ENCODE measurements at places on chromosomes 7 and 10.
A peak's percentile ranks its signal among the peaks of the same experiment; 100 is the strongest.

DNA sequence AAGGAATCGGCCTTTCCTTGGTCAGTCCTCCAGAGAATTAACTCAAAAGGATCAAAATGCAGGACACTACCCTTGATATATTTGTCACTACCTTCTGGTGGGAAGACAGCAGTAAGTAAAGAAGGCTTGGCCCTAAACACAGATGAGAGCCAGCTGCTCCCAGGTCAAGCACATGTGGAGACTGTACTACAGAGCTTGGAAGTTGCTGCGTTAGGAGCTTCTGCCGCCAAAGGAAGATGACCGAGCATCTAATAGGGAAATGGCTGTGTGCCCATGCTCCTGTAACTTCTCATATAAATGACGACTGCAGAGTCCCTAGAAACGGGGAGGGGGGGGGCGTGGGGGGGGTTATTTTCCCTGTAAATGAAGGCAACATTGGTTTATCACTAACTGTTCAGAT, 59.0 kb downstream of the PODXL start:
- no peak for DNase-seq

GRCh38 chr10:89522463-89522862, 12.9 kb downstream of the SLC16A12 start:
- peak; percentile 16 for DNase-seq

DNA sequence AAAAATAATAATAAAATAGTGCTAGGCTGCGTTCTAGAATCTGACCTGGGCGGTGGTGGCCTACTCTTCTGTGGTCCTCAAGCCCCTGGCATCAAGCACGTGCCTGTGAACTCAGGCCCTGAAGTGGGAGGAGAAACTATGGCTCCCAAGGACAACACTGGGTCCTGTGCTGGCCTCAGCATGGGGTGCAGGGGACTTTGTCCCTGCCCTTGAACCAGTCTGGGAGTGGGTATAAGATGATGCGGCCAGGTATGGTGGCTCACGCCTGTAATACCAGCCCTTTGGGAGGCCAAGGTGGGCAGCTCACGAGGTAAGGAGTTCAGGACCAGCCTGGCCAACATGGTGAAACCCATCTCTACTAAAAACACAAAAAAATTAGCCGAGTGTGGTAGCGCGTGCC, 5.5 kb downstream of the ZP3 start:
- no peak for DNase-seq

DNA sequence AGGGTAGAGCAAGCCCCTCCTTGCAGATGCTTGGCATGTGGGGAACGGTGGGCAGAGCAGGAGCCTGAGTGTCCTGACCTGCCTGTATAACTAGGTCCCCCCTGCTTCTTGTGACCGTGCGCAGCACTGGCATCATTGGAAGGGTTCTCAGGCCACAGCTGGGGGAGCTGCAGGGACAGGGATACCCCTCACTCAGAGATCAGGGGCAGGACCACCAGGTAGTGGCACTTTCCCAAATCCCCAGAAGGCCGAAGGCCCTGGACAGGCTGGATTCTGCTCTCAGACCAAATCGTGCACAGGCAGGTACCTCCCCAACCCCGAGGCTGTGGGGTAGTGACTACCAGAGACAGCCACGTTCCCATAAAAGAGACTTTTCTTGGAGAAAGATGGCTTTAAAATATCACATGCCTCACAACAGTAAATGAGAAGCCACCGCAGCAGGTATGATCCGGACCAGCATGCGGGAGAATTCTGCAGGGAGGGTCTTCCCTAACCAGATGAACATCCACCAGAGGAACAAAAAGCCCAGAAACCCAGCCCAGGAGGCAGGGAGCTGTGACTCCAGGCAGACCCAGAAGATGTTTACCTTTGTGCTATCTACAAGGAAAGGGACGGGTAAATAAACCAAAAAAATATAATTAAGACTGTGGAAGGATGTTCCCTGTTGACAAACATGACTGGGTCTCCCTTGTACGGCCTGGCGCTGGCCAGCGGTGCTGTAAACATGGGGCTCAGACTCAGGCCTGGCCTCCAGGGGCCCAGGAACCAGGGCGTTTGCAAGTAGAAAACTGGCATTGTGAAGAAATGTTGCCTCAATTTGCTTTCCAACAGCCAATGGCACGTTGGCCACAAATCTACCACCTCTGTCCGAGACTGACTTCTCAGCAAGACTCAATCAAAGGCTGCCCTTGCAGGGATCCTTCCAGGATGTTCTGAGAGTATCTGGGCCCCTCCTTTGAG, 180.0 kb downstream of the TNS3 start:
- DNase-seq = no peak

GRCh38 chr10:110544958-110545537, 22.4 kb upstream of the SMC3 start:
- DNase-seq = peak; percentile 48

DNA sequence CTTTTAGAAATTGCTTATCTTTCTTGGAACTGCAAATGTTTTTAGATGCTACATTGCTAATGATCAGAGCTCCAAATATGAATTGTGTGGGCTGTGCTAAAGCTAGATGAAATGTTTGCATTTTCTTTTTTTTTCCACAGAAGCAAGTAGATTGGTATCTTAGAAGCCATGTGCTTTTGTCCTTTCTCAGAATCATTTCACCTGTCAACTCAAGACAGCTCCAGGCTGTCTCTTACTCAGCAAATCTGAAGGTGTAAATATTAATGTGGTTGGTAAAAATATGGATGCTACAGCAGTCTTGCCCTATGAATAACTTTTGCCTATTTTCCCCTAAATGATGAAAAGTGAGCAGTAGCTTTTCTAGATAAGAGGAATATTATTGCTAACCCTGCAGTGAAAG, 41.2 kb downstream of the AP3M1 start:
- DNase-seq = no peak

GRCh38 chr7:155998766-155999630, 186.7 kb upstream of the SHH start:
- DNase-seq = no peak

DNA sequence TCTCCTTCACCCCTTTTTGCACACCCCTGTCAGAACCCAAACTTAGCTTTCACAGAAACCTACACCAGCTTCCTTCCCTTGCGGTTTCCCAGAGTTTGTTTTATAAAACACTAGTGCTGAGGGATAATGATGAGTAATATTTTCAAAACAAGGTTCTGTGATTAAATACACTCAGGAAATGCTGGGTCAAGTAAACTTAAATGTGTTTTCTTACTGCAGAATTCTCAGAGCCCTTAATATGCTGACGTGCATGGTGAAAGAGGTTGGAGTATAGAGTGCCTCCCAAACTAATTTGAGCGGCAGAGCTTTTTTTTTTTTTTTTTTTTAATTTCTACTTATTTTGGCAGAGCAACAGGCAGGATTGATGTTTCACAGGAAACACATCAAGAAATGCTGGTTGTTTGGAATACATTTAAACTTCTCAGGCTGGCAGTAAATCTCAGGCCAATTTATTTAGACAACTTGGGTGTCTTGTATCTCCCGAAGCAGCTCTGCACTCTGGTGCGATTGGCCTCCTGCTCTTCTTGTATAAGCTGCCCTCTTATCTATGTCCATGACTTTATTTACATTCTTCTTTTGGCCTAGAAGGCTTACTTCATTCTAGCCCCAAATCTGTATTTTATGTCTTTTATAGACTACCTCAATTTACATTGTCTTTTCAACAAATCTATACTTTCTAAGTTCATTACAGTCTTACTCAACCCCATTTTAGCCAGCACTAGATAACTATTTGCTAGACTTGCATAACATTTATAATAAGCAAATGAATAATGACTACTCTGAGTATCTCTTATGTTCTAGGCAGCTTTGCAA, 165.4 kb downstream of the BMPER start:
- peak; percentile 37 for DNase-seq

DNA sequence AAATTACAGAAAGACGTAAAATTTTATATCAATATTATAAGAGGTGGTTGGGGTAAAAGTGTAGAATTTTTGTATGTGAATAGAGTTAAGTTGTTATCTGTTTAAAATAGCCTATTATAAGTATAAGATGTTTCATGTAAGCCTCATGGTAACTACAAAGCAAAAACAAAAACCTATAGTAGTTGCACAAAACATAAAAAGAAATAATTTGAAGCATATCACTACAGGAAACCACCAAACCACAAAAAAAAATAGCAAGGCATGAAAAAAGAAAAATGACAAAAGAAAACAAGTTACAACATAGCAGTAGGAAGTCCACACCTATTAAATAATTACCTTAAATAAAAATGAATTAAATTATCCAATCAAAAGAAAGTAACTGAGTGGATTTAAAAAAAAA, 12.4 kb upstream of the GSTK1 start:
- no peak for DNase-seq

GRCh38 chr7:3914051-3914775, 613.2 kb downstream of the SDK1 start:
- DNase-seq = peak; percentile 54

GRCh38 chr10:113920875-113921274, 66.4 kb downstream of the NHLRC2 start:
- DNase-seq = peak; percentile 15

DNA sequence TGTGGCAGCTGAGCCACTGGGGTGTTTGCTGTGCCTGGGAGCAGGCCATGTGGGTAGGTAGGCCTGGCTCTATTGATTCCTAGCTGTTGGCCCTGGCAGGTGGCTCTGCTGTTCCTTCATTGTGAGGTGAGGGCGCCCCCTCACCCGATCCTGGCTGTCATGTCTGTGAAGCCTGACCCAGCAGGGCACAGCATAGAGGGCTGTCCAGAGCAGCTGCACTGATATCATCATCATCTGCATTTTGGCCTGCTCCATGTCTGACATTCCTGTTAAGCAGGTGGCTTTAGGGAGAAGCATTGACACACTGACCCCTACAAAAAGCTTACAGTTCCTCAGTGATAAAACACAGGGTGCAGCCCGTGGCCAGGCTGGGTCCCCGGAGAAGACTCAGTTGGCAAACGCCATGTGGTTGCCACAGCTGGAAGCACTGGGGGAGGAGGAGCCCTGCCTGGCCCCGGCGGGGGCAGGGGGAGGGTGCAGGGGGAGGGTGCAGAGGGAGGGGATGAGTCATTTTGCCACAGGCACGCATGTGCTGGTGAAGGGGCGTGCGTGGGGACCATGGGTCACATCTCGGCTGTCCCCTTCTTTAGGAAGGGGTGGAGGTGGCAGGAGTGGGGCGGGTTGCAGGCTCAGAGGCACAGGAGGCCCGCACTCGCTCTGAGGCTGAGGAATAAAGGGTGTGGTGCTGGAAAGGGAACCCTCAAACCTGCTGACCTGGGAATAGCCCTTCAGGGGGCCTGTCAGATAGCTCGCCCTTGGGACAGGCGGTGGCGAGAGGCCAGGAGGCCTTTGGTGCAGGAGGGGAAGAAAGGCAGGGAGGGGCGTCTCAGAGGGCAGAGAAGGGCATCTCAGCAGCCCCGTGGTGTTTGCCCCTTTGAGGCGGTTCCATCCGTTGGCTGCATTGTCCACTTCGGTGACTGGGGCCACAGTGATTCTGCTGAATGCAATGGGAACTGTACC, 31.6 kb downstream of the IKZF1 start:
- DNase-seq = no peak

- peak; percentile 79 for DNase-seq
Observed at GRCh38 chr7:150356265-150356897, 12.2 kb upstream of the REPIN1 start.

GRCh38 chr7:124460056-124460450, 305.5 kb downstream of the GPR37 start:
- DNase-seq = no peak

GRCh38 chr7:3520206-3520605, 219.2 kb downstream of the SDK1 start:
- no peak for DNase-seq

DNA sequence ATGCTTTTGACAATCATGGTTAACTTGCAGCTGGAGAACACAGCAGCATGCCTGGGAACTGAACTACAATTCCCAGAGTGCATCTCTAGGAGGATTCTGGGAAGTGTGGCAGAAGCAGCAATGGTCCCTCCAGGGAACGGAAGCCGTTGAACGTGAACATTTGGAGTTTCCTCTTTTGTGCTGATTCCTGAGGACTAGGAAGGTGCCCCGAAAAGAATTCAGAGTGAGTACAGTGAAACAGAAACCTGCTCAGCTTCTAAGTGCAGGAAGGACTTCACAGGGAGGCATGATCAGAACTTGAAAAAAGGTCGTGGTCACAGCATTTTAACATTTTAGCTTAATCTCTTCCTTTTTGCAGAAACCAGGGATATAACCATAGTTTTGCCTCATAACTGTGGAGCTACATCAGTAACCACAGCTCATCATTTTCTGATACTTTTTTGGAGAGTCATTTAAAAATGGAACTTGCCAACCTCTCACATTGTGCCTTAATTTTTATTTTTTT, at the start of gene NUDT13:
Gene NUDT13 (plus strand): TSS at position 111 of the 505 bp plus-strand sequence. CDS start 3,911 bp downstream, outside the sequence.
- DNase-seq = peak; percentile 88

DNA sequence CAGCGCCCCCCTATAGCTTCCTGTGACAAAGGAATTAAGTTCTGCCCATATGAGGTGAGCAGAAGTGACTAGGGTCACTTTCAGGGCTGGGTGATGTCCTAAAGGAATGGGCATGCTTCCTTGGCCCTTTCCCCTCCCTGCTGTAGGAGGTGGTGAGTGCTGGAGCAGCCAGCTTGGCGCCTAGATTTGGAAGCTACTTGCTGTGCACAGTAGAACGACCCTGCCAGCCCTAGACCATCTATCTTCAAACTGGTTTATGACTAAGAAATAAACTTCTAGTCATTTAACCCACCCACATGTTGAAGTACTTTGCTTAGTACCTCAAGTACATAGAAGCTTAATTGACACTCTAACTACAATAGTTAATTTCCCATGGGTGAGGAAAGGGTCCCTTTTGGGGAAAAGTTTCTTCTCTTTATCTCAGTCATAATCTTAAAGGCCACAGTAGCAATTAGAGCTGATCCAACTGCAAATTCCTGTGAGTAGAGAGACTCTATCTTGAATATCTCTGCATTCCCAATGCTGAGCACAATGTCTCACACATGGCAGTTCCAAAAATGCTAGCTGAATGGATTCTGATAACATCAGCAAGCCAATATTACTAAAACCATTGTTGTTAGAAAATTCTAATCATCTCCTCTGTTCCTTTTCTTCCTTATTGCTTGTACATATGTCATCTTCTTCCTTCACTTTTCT, 227.2 kb downstream of the RELN start:
- no peak for DNase-seq

GRCh38 chr7:27248911-27249723, 6.5 kb downstream of the EVX1 start:
- no peak for DNase-seq

GRCh38 chr7:38169847-38170246, 8.2 kb upstream of the STARD3NL start:
- DNase-seq = peak; percentile 81

DNA sequence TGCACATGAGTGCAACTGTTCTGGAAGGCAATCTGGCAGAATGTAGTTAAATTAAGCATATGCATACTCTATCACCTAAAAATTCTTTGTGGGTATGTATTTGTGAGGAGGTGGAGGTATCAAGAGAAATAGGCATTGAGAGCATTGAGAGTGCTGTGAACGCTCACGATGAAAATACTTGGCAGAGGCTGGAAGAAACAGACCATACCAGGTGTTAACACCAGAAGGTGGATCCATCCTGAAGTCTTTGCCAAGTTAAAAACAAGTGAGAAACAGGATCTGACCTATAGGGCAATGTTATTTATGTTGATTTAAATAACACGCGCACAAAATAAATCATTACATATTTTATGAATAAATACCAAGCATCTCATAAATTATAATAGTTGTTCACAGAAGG, 311.6 kb downstream of the PCLO start:
- no peak for DNase-seq

Data from adipocyte (in vitro differentiated cells).